Fibroblast of skin of right biceps (primary cell): ENCODE measurements at places on chromosomes 13 and 19.
A peak's percentile ranks its signal among the peaks of the same experiment; 100 is the strongest.

GRCh38 chr19:6738787-6739389 is 592 bp upstream of the TRIP10 start:
- DNase-seq, result peak; percentile 40

DNA sequence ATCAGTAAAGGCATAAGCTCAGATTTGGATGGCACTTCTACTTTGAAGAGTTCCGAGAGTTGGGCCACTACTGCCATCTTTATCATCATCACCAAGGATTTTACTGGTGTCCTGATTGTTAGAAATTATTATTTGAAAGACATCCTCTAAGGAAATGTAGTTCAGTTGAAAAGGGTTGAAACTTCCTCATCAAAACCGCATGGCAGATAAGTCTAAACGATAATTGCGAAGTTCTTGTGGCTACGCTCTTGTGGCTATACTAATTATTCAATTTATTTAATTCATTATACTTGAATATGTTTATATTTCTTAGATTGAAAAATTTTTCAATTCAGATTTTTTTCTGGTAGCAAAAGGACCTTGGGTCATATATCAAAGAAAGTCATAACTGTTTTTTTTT is 22.4 kb downstream of the TNFRSF19 start:
- DNase-seq, result no peak

- peak; percentile 67 for DNase-seq
These were observed 38.9 kb upstream of the IPO5 start for GRCh38 chr13:97914540-97914939.

DNA sequence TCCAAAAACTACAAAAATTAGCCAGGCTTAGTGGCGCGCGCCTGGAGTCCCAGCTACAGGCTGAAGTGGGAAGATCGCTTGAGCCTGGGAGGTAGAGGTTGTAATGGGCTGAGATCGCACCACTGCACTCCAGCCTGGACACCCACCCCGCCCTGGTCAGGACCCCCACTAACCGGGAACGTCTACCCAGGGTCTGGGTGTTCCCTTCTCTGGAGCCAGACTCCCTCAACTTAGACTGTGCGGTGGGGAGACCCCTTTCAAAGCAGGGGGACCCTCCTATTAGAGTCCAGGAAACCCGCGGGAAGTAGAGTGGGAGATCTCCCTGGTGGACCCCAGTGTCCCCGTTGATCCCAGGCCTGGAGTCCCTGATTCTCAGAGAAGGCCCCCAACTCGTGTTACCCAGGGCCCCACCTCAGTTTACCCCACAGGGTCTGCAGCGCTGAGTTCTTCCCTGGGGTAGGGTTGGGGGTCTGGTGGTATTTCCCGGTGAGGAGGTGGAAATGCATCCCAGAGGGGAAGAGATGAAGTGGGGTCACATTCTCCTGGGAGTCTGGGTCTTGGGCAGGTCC is 6.1 kb upstream of the ARRDC2 start:
- no peak for DNase-seq

- no peak for DNase-seq
These were observed 550.6 kb upstream of the ARGLU1 start for GRCh38 chr13:107118506-107118905.

GRCh38 chr19:28419312-28419711 is 793.6 kb downstream of the UQCRFS1 start:
- DNase-seq, result no peak

DNA sequence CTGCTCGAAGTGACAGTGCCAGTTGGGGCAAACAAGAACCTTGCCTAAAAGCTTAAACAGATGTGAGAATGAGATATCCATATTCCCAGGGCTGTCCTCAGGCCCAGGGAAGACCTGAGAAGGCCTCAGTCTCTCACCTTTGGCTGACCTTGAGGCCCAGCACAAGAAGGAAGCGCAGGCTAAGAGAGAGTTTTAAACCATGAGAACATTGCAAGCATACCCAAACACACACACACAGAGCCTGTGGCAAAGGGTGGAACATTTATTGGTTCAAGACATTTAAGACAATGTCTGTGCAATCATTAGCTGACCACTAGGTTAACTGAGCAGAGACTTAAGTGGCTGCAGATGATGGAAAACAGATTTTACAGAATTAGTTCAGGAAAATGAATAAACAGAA is 248.2 kb downstream of the NBEA start:
- no peak for DNase-seq

GRCh38 chr13:102697929-102698648 is 3.2 kb upstream of the METTL21C start:
- no peak for DNase-seq

GRCh38 chr19:9857920-9858746 is 23.0 kb downstream of the PIN1 start:
- DNase-seq, result no peak

- no peak for DNase-seq
These were observed 46.5 kb downstream of the RCBTB2 start for GRCh38 chr13:48486362-48486761.

- no peak for DNase-seq
These were observed 35.2 kb downstream of the SLC15A1 start for GRCh38 chr13:98717256-98717655.

GRCh38 chr13:20119960-20120359 is 40.9 kb downstream of the GJA3 start:
- DNase-seq, result no peak

GRCh38 chr13:19181621-19182485 is at the start of gene TUBA3C:
Gene TUBA3C, minus strand, starts transcription at chr13:19181824. Its CDS starts 77 bp downstream, at chr13:19181747.
- DNase-seq, result no peak

GRCh38 chr19:39867952-39868351 is 21.8 kb upstream of the FBL start:
- no peak for DNase-seq

DNA sequence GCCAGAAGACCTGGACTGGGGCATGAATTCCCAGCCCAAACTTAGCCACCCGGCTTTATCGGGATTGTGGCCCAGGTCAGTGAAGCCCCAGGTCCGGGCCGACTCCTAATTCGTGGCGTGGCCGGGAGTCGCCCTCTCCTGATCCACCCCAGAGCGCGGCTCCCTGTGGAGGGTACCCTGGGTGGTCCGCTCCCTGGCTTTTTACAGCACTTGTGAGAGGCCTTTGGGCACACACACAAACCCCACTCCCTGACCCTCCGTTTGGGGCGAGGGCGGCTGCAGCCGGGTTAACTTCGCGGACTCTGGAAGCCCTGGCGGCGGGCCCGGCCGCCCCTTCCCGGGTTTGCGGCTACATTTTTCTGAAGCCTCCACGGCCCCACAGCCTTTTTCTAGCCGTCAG is 56.4 kb downstream of the ZNF568 start:
- no peak for DNase-seq

GRCh38 chr13:50691176-50691680 is 152.3 kb downstream of the DLEU7 start:
- no peak for DNase-seq

DNA sequence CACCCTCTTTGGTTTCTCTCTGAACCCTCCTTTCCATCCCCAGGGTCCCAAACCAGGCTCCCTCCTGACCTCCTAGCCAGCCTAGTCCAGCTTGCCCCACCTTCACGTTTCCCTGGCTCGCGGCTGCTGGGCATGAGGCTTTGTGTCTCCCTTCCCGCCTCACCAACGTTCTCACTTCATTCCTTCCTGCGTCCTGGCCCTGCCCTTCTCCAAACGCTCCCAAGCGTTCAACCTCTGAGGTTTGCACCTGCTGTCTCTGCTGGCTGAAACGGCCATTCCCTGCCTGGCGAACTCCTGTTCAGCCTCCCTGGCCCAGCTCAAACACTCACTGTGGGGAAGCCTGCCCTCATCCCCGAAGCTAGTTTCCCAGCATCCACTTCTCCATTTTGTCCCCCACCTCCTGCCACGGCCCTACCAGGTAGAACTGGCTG is 12.4 kb downstream of the EPS8L1 start:
- DNase-seq, result no peak

GRCh38 chr19:45283443-45284033 is 32.5 kb downstream of the MARK4 start:
- DNase-seq, result no peak

DNA sequence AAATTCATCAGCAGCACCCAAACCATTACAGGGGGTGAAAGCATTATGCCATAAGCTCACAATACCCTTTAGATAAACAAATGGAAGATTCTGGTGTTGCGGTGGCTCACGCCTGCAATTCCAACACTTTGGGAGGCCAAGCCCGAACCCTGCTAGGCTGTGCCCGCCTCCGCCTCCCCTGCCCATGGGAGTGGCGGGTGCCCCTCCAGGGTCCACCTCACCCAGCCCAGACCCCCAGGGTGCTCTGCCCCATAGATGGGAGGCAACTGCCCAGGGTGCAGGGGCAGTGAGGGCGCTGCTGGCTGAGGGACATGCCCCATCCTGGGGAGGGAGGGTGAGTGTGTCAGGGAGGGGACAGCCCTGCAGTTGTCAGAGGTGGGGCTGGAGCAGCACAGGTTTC is 10.0 kb upstream of the SIGLECL1 start:
- DNase-seq, result no peak

- no peak for DNase-seq
These were observed 254.7 kb downstream of the DNAJC15 start for GRCh38 chr13:43278127-43278526.

DNA sequence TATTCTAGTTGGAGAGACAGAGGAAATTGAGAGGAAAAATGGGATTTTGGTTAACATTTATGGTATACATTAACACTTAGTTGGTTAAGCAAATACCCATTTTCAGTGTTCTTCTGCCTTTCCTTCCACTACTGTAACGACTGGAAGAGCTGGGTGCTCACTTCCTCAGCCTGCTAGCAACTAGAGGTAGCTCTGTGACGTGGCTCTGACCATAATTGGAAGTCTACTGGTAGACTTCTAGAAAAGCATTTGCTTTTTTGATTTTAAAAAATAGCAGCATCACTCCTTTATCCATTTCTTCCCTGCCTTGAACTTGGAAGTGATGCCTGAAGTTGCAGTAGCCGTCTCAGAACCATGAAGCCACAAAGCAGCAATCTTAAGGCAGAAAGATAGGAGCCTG is 15.9 kb downstream of the NHLRC3 start:
- no peak for DNase-seq

DNA sequence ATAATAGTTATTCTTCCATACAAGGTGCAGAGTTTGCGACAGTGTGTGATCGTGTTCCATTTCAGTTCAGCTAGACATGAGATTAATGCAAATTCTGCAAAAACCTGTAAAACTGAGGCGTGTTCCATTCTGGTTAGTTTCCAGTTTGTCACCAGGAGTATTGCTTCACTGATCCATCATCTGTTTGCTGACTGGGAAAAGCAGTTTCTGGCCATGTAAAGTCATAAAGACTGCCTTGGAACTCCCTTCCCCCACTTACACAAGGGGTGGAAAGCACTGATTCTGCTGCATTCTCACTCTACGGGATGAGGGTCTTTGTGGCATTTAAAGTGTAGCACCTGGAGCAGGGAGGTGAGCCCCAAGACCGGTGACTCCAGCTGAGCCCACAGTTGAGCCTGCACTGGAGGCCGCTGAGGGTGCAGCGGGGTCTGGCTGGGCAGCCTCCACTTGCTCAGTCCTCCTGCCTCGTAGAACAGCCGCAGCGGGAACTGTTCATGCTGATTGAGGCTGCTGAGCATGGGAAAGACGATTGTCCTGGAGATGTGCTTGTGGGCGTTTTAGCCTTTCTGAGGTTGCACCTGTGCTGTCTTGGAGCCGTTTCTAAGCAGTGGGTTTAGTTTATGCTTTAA is 2.0 kb downstream of the ZNF57 start:
- no peak for DNase-seq

DNA sequence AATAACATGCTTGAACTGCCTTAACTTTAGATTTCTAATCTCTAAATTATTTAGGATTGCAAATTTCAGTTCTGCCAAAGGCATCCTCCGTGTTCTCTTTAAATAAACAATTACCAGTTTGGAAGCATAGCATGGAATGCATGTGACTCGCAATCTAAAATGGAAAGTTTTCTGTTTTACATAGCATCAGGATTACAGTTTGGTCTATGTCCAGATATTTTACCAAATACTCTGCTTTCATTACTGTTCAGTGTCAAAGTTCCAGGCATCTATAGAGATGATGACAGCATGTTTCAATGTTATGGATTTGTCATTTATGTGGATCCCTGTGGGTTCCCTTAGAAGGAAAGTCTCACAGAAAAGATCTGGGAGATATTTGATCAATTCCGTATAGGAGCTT is 16.8 kb downstream of the FLT1 start:
- peak; percentile 80 for DNase-seq

GRCh38 chr13:41419206-41419605 is 38.1 kb upstream of the RGCC start:
- no peak for DNase-seq

GRCh38 chr13:20666948-20667347 is 36.6 kb upstream of the IL17D start:
- DNase-seq, result no peak

DNA sequence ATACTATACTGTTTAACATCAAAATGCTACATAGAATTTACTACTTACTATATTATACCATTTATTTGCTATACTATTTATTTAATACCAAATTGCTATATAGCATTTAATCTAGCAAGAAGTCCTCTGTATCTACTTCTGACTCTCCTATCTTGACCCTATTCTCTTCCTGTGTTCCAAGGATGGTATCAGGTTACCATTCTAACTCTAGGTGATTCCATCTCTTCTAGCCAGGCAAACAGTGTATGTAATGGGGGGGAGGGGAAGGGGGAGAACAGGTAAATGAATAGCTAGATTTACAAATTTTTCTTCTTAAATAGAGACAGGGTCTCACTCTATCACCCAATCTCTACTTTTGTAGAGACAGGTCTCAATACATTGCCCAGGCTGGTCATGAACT is 200.3 kb downstream of the DIAPH3 start:
- no peak for DNase-seq

- DNase-seq, result no peak
These were observed 16.5 kb downstream of the ARHGEF7 start for GRCh38 chr13:111131611-111132010.

- DNase-seq, result no peak
These were observed 319.0 kb downstream of the ZNF536 start for GRCh38 chr19:30690935-30691818.

DNA sequence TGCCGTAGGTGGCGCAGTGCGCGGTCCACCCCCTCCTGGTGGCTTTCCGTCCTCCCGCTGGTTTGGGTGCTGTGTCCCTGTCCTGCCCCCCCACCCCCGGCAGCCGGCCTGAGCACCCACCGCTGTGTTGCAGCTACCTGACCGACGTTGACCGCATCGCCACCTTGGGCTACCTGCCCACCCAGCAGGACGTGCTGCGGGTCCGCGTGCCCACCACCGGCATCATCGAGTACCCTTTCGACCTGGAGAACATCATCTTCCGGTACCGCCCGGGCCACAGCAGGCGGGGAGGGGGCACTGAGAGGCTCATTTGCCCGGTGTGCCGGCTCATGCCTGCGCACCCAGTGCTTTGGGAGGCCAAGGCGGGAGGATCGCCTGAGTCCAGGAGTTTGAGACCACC is 20.6 kb downstream of the GNA11 start:
- no peak for DNase-seq

GRCh38 chr19:40553885-40554857 is 22.5 kb upstream of the SHKBP1 start:
- DNase-seq, result no peak
